Suppressor macrophage (primary cell): ENCODE measurements at places on chromosomes 3 and 15.
A peak's percentile ranks its signal among the peaks of the same experiment; 100 is the strongest.

DNA sequence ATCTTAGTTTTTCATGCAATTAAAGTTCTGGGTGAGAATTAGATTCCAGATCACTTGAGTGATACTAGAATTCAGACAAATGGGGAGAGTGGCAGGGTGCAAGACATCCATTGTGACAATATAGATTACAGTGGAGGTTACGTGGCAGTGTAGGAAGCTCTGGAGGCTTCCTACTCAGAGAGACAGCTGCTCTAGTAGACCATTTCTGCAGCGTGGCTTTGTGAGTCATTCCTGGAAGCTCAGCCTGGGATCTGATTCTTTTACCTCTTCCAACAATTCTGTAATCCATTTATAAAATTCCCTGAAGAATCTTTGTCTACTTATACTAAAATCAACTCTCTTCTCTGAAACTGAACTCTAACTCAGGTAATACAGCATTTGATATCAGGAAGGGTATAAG is 90.4 kb upstream of the ASB14 start:
- peak; percentile 3 for DNase-seq

GRCh38 chr3:117746066-117746465 is 1036.5 kb downstream of the TUSC7 start:
- no peak for DNase-seq

DNA sequence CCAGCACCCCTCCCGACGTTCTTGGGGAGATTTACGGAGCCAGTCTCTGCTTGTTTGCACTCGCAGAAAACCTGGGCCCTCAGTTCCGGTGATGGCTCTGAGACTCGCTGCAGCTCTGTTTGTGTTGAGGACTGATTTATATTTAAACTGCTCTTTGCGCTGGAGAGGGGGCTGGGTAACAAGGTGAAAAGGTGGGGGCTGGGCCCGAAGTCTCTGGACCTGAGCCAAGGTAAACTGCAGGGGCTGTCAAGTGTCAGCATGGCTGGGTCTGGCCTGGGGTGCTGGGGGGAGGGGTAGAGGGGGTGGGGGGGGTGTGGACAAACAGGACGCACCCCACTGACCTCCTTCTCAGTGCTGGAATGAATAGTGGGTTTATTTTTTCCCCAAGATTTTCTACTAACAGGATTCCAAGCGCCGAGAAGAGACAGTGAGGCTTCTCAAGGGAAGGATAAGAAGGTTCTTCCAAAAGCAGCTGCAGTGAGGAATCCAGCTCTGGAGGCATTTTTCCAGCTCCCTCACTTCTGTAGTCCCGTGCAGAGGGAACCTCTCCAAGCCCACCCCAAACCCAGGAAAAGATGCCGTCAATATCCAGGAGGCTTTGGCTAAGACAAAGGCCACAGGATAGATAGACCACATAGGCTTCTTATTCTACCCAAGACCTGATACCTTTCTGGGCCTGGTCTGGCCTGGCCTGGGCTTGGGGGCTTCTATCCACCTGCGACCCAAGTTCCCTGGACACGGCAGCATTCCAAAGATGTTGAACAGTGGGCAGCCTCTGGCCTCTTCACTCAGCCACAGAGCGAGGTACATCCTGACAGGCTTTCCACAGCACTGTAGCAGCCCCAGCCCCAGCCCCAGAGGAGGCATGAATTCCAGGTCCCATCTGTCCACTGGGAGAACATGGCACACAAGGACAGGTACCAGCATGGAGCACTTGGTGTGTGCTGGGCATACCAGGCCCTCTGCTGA is 938 bp upstream of the SLCO2A1 start:
- DNase-seq = no peak

GRCh38 chr3:160279657-160280056 is 54.4 kb downstream of the C3orf80 start:
- no peak for DNase-seq

DNA sequence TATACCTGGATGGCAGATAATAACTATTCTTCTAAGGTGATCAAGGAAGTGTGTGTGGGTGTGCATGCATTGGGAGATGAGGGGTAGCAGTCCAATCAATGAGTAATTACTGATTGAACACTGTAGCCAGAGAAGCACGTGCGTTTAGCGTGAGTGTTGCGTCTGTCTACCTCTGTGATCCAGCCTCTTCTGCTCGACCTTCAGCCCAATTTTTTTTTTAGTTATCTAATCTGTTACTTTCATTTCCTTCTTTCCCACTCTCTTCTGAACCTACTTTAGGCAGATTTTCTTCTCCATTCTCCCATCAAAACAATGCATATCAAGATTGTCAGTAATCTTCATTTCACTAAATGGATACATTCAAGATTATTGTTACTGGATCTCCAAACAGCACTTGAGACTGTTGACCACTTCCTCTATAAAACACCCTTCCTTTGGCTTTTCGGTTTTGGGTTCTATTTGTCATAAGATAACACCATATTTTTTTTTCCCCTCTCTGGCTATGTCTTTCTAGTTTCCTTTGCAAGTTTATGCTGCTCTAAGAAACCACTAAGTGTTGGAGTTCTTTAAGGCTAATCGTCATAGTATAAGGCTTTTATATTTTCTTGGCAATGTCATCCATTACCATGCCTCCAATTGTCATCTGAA is 41.0 kb downstream of the MCTP2 start:
- DNase-seq = no peak
